ENCODE measurements at places on chromosomes 7 and 10.

- peak; percentile 92 for DNase-seq
These were observed 38.4 kb downstream of the PLPP4 start for GRCh38 chr10:120495226-120496009.

DNA sequence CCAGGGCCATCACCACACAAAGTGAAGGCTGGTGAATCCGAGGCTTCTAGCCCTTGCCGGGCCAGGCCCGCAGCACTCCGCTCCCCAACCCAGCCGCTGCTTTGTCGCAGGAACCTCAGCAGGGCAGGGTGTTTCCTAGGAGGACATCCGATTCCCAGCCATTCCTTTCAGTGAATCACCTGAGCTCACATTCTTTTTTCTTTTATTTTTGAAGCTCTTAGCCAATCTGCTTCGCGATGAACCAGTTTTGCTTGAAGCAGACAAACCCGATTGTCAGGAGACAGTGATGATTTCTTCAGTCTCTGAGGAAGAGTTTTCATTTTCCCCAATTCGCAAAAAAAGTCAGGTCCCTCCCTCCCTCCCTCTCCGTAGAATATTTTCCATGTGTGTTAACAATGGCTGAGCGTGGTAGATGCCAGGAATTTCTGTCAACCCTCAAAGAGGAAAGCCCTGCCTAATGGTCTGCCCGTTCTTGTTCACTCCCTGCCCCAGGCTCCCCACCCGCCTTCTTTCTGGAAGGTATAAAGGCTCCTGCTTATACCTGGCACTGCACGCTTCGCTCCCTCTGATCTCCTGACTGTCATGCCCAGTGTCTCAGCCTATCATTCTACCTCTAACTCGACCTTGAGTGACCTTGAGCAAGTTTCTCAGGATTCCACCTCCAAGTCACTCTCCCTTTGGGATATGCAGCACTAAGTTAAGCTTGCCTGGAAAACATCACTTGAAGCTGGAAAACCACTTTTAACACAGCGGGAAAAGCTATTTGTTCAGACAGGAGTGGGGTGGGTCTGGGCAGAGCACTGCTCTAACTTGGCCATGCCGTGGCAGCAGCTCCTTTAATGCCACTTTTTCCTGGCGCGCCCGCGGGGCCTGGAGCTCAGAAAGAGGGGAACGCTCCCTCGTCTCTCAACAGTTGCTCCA, 35.1 kb downstream of the EGFR start:
- no peak for DNase-seq

- DNase-seq: no peak
These were observed 121.9 kb downstream of the USP6NL start for GRCh38 chr10:11489591-11489990.

DNA sequence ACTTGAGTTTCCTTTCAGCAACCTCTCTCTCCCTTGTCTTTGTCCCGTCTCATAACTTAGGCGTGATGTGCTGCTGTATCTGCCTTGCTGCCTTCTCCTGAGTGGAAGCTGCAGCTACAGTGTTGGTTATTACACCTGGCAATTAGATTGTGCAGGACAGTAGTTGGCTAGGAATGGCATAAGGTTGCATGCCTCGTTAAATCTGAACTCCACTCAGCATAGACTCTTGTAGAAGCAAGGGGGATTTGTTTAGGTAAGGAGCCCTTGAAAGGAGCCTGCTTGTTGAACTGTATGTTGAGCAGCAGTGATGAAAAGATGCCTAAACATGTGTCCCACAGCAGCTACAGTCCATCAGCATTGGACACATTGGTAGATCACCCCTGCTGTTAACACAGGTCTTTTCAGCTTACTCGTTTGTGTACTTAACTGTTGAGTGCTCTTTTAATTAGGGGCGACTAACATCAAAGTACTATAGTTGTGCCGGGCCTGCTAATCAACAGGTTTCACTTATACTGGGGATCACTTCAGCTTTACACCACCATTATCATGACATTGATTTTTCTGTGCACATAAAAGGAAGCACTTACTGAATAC, 225.0 kb downstream of the AUTS2 start:
- no peak for DNase-seq

- DNase-seq: no peak
These were observed 51.8 kb upstream of the FRMD4A start for GRCh38 chr10:14382531-14382930.

DNA sequence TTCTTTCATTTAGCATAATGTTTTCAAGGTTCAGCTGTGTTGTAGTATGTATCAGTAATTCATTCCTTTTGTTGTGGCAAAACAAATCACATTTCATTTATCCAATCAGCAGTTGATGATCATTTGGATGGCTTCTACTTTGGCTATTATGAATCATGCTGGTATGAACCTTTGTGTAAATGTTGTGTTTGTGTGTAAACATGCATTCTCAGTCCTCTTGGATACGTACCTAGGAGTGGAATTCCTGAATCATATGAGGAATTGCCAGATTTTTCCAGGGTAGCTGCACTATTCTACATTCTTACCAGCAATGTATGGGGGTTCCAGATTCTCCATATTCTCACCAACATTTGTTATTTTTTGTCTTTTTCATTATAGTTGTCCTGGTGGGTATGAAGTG, 578.5 kb upstream of the MKI67 start:
- no peak for DNase-seq

DNA sequence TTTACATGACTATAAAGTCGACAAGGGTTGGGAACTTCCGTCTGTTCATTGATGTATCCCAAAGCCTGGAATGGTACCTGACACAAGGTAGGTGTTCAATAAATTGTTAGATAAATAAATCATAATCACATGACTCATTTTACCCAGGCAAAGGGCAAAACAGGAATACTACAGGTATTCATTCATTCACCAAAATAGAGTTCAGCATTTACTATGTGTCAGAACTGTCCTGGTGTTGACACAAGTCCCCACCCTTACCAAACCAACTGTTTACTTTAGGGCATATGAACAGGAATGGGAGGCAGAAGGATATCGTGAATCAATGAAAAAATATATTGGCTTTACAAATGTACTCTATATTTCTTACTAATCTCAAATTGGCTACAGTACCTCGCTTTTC, 666 bp upstream of the YAE1 start:
- no peak for DNase-seq

- DNase-seq: no peak
These were observed 23.2 kb downstream of the STMP1 start for GRCh38 chr7:135685306-135686084.

GRCh38 chr10:73469579-73469978, 26.2 kb downstream of the PPP3CB start:
- DNase-seq: no peak

- no peak for DNase-seq
These were observed 97.7 kb upstream of the ZPBP start for GRCh38 chr7:50190776-50191175.

- no peak for DNase-seq
These were observed 185.5 kb downstream of the ADARB2 start for GRCh38 chr10:1551636-1552338.

- DNase-seq: no peak
These were observed 218.1 kb downstream of the WDR11 start for GRCh38 chr10:121069061-121069850.

DNA sequence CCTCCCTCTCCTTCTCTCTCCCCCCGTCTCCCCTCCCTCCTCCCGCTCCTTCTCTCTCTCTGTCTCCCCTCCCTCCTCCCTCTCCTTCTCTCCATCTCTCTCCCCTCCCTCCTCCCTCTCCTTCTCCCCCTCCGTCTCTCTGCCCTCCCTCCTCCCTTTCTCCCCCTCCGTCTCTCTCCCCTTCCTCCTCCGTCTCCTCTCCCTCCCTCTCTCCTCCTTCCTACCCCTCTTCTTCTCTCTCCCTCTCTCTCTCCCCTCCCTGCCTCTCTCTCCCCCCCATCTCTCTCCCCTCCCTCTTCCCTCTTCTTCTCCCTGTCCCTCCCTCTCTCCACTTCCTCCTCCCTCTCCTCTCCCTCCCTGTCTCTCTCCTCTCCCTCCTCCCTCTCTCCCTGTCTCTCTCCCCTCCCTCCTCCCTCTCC, 32.2 kb downstream of the AP5Z1 start:
- DNase-seq: no peak

GRCh38 chr10:132888898-132889490, 53.4 kb downstream of the CFAP46 start:
- peak; percentile 22 for DNase-seq

DNA sequence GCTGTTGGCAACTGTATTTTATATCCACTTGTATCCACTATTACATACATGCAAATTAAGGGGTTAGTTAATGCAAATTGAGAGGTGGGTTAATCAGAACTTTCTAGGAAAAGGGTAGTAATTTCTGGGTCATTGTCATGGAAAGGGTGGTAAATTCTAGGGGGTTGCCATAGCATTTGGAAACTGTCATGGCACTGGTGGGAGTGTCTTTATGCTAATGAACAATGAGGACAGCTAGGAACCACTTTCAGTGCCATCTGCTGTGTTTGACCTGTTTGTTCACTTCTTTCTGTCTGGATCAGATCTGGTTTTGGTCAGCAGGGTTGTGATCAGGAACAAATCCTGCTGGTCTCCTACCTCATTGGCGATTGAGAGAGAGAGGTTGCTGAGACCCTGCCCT, 283.3 kb upstream of the PRKCQ start:
- DNase-seq: no peak

DNA sequence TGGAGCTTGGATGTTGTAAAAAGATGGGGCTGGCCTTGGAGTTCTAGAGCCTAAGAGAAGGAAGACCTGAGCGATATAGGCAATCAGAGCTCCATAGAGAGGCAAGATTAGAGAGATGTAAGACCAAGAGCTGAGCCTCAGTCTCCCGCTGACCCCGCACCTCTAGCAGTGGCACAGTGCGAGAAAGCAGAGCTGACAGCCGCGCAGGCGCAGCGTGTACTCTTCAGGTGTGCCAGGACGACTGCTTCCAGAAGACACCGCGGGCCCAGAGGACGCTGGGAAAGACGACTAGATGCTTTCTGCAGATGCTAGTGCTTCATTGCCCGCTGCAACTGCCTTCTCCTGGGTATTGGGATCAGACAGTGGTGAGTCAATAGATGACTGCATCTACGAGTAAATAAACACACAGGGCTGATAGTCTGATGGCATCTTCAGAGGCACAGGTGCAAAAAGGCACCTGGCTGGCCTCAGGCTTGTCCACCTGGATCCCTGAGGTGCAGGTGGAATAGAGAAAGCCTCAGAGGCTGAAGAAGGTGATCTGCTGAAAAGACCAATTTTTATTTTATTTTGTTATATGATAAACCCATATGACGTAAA, 38.1 kb upstream of the CCDC6 start:
- DNase-seq: no peak

DNA sequence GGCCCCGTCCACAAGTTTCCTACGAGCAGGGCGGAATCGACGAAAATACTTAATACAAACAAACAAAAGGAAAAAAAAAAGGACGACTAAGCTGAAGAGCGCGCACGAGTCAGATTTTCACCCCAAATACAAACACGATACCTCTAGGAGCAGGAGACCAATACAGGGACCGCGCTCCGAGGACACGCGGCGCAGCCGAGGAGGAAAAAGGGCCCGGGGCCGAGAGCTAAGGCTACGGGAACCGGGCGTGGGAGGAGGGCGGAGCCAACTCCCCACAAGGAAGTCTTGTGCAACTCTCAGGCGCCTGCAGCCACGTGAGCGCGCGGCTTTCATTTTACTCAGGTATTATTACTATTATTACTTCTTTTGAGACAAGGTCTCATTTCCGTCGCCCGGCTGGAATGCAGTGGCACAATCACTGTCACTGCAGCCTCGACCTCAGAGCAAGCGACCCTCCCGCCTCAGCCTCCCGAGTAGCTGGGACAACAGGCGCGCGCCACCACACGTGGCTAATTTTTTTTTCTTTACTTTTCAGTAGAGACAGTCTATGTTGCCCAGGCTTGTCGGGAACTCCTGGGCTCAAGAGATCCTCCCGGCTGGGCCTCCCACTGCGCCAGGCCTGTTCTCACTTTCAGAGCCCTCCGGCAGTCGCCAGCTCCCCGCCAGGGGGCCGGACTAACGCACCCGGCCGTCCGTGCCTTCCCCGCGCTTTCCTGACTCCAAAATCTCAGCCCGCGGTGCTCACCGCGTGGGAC, 1.2 kb downstream of the HNRNPF start:
- DNase-seq: peak; percentile 74

DNA sequence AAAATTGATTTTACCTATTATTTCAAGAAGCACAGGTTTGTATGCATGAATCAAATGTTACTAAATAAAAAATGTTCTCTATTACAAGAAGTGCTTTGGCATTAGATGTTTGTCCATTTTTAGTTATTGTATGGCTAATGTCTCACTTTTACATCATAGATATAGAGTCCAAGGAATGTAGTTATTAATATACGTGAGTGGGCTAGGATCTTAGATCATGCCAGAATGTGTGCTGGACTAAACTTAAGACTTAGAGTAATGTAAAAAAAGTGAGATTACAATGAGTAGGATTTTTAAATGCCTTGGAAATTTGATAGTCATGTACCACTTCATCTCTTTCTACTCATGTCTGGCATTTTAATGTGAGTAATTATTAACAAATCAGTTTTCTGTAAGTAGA, 196.6 kb downstream of the ARL4A start:
- DNase-seq: no peak

DNA sequence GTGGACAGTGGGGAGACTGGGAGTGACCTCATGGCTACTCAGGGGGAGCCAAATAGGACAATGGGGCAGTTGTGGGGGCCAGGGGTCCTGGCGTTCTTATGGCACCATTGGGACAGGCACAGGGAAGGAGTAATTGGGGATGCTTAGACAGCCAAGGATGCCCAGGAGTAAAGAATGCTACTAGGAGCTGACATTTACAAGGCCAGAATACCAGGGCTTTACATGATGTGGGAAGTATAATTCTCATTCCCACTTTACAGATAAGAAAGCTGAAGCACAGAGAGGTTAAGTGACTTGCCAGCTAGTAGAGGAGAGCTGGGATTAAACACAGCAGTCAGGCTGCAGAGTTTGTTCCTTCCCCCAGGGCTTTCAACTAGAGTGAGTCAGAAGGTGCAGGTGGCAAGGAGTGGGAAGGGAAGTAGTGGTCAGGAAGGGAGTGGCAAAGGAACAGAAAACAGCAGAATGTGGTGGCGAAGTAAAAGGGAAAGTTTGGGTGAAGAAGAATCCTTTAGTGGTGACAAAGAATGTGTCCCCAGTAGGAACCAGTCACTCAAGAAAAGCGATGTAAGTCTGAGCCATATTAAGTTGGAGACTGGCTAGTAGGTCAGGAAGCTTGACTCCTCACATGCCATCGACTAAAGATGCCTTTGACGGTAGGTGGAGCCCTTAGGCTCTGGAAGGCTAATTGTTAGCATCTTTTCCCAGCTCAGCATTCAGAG, 32.8 kb downstream of the CPVL start:
- no peak for DNase-seq

- peak; percentile 48 for DNase-seq
These were observed 220.1 kb downstream of the TNS3 start for GRCh38 chr7:47361746-47362215.

DNA sequence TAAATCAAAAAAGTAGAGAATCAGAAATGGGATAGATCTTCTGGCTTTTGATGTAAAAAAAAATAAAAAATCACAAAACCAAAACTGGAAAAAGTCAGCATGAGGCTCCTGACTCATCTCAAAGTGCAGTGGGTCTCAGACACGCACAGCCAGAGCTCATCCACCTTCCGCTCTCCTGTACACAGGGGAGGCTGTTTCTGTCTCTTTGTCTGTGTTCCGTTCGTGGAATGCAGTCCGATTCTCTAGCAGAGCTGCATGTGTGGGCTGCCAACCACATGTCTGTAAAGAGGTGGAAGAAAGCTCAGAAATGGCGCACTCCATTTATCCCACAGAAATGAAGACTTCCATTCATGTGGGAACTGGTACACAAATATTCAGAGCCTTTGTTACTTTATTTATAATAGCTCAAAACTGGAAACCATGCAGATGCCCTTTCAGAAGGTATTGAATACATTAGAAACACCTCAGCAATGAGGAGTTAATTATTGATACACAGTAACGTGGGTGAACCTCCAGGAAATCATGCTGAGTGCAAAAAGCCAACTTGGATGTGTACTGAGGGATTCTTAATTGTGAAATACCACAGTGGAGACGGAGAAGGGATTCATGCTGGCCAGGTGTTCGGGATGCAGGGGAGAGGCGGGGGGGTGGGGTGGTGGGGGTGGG, 123.3 kb downstream of the TRRAP start:
- no peak for DNase-seq
